Endodermal cell (in vitro differentiated cells): ENCODE measurements at places on chromosomes 13 and 19.

DNA sequence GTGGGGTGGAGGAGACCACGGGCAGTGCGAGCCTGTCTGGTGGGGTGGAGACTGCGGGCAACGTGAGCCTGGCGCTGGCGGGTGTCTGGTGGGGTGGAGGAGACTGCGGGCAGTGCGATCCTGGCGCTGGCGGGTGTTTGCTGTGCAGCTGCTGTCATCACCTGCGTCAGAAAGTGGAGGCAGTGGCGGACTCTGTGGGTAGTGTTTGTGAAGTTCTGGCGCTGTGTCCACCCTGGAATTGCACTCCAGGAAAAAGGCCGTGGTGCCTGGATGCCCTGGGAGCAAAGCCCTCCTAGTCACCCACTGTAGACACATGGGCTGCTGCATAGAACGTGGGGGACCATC, 6.2 kb downstream of the TEX29 start:
- H3K27me3 ChIP-seq = no peaks in the 10 kb centered on the region
- DNase-seq = no peak
- no peak overlapping the region for H3K27ac ChIP-seq

GRCh38 chr13:79044415-79044814, 361.6 kb downstream of the RBM26 start:
- DNase-seq = no peak
- H3K4me1 ChIP-seq = no peaks in the 10 kb centered on the region
- no peaks in the 10 kb centered on the region for H3K27me3 ChIP-seq
- no peaks in the 10 kb centered on the region for H3K36me3 ChIP-seq
- no peak overlapping the region for H3K4me3 ChIP-seq

DNA sequence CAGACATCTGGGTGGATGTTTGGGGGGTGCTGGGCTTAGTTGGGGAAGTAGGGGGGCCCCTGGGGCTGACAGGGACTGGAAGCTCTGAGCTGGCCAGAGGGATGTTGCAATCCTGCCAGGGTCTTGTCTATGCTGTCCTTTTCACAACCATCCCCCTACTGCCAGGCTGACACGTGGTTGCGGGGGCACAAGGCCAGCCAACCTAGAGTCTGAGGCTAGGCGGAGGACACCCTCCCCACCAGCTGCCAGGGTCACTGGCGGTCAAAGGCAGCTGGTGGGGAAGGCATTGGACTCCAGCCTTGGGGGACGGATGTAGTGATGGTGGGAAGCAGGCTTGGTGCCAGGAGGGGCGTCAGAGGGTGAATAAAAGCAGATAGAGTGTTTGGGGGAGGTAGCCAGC, 1.6 kb upstream of the APOC1 start:
- no peak for DNase-seq
- no peak overlapping the region for H3K27ac ChIP-seq
- H3K4me3 ChIP-seq = no peak overlapping the region
- H3K36me3 ChIP-seq = peaks cover 24% of the 10 kb centered on the region

- no peaks in the 10 kb centered on the region for H3K36me3 ChIP-seq
- no peak overlapping the region for H3K27ac ChIP-seq
- H3K4me3 ChIP-seq = peak overlapping the region; percentile 72
- no peaks in the 10 kb centered on the region for H3K4me1 ChIP-seq
Observed at GRCh38 chr19:35557539-35558399, 5.7 kb downstream of the ATP4A start.

- no peaks in the 10 kb centered on the region for H3K4me1 ChIP-seq
- DNase-seq = peak; percentile 88
- H3K36me3 ChIP-seq = peaks cover 56% of the 10 kb centered on the region
- no peaks in the 10 kb centered on the region for H3K27me3 ChIP-seq
- no peak overlapping the region for H3K27ac ChIP-seq
Observed at GRCh38 chr19:49799798-49800376, 13.2 kb downstream of the FUZ start.

DNA sequence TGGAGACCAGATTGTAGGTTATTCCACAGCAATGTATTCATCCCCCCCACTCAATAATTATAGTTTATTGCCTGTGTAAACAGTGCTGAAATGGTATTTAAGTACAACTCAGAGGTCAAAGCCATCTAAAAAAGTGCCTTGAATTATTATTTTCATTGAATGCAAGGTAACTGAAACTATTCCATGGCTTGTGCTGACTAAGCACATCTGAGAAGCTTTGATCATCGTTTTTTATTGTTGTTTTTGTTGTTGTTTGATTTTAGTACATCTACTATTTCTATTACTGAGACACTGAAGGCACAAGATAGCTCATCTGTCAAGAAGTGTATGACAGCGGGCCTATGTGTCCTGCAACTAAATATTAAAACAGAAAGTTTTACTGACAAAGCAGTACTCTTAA, 308.0 kb downstream of the OXGR1 start:
- no peaks in the 10 kb centered on the region for H3K4me1 ChIP-seq
- no peaks in the 10 kb centered on the region for H3K36me3 ChIP-seq
- no peak for DNase-seq
- H3K27ac ChIP-seq = no peak overlapping the region
- H3K4me3 ChIP-seq = no peak overlapping the region

DNA sequence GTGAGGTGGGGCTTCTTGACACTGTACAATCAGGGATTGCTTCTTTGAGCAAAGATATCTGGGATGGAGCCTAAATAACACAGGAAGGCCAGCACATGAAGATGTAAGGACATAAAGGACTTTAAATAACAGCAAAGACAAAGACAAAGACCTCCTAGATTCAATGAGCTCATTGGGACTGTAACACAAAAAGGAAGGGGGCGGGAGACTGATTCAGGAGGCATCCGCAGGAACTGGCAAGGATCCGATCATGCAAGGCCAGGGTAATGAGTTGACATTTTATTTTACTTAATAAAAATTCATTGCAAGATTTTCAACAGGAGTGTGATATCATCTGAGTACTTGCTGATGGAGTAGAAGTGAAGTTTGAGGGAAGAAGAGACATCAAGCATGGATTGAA, 121.5 kb downstream of the LHFPL6 start:
- no peaks in the 10 kb centered on the region for H3K27me3 ChIP-seq
- H3K4me1 ChIP-seq = peaks cover 11% of the 10 kb centered on the region
- no peak for DNase-seq
- H3K27ac ChIP-seq = no peak overlapping the region
- no peak overlapping the region for H3K4me3 ChIP-seq

DNA sequence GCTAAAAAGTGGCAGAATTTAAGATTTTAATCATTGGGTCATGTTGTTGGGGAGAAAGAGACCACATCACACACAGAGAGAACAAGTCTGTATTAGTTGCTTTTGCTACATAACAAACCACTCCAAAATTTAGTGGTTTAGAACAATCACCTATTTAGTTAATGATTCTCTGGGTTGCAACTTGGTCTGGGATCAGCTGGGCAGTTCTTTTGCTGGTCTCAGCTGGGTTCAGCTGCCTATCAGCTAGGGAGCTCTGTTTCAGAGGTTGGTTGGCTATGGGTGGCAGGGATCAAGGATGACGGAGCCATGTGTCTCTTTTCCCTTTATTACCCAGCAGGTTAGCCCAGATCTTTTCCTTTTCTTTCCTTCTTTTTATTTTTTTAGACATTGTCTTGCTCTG, 8.9 kb downstream of the PINLYP start:
- no peak overlapping the region for H3K27ac ChIP-seq
- no peak overlapping the region for H3K4me3 ChIP-seq
- no peak for DNase-seq
- no peaks in the 10 kb centered on the region for H3K4me1 ChIP-seq
- H3K36me3 ChIP-seq = peaks cover 22% of the 10 kb centered on the region
- H3K27me3 ChIP-seq = no peaks in the 10 kb centered on the region

DNA sequence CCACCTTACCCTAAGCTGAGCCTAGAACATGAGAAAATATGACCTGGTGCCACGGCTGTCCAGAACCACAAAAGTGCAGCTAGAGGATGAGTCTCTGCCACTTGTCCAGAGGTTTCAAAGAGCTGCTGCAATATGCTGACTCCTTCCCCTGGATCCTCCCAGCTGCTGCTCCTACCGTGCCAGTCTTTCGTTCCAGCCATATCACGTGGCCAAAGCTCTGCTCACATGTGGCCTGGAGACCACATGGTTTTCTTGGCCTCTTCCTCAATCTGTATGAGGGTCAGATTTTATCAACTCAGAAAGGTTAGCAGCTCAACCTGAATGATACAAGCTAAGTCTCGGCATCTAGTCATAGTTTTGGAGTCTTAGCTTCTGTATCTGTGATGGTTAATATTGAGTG, 3.2 kb upstream of the SACS start:
- H3K27me3 ChIP-seq = no peaks in the 10 kb centered on the region
- no peak for DNase-seq
- no peaks in the 10 kb centered on the region for H3K36me3 ChIP-seq

- no peak overlapping the region for H3K27ac ChIP-seq
- H3K4me3 ChIP-seq = peak overlapping the region; percentile 82
- H3K36me3 ChIP-seq = no peaks in the 10 kb centered on the region
- H3K27me3 ChIP-seq = no peaks in the 10 kb centered on the region
- no peaks in the 10 kb centered on the region for H3K4me1 ChIP-seq
Observed at GRCh38 chr19:45668342-45668871, 386 bp downstream of the GIPR start.

DNA sequence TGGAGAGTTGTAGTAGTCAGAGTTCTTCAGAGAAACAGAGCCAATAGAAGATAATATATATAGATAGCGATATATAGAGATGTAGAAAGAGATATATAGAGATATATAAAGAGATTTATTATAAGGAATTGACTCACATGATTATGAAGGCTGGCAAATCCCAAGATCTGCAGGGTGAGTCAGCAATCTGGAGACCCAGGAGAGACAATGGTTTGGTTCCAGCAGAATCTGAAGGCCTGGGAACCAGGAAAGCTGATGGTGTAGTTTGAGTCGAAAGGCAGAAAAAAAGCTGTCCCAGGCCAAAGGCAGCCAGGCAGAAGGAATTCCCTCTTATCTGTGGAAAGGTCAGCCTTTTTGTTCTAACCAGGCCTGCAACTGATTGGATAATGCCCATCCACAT, 194.1 kb downstream of the NUFIP1 start:
- no peak overlapping the region for H3K27ac ChIP-seq
- no peak for DNase-seq
- H3K27me3 ChIP-seq = no peaks in the 10 kb centered on the region
- H3K4me1 ChIP-seq = no peaks in the 10 kb centered on the region

- DNase-seq = no peak
- no peak overlapping the region for H3K27ac ChIP-seq
- H3K4me1 ChIP-seq = no peaks in the 10 kb centered on the region
Observed at GRCh38 chr13:100019780-100020356, 38.3 kb downstream of the ZIC2 start.

- H3K27me3 ChIP-seq = peaks cover 21% of the 10 kb centered on the region
- H3K4me3 ChIP-seq = no peak overlapping the region
- H3K4me1 ChIP-seq = no peaks in the 10 kb centered on the region
- no peak for DNase-seq
- peaks cover 27% of the 10 kb centered on the region for H3K36me3 ChIP-seq
- H3K27ac ChIP-seq = no peak overlapping the region
Observed at GRCh38 chr19:1567848-1568227, 287 bp downstream of the MEX3D start.

- no peaks in the 10 kb centered on the region for H3K4me1 ChIP-seq
- no peak overlapping the region for H3K27ac ChIP-seq
- peak; percentile 22 for DNase-seq
- no peak overlapping the region for H3K4me3 ChIP-seq
Observed at GRCh38 chr19:58579473-58580142, 6.5 kb upstream of the MZF1 start.

DNA sequence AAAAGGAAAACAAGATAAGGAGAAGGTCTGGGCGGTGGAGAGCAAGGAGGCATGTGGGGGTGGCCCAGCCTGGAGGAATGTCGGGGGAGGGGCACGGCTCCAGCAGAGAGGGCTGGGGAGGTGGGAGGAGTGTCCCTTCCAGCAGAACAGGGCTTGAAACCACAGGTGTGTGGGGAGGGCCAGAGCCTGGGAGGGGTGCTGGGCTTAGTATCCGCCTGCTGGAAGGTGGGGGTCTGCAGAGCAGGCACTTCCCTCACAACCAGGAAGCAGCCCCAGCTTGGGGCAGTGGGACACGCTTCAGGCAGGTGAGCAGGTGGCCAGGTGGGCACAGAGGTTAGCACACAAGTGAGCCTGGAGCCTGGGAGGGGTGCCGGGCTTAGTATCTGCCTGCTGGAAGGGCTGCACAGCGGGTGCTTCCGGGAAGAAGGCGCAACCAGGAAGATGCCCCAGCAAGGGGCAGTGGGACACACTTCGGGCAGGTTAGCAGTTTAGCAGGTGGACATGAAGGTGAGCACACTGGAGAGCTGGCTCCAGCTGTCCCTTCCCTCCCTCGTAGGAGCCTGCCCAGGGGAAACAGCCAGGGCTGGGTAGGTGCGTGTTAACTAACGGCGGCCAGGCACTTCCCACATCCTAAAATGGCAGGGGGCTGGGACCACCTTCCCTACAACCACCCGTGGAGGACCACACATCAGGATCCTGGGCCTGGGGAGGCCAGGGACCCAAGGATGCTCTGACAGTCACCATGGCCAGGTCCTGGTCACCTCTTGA, 3.0 kb downstream of the GAS6 start:
- peaks cover 19% of the 10 kb centered on the region for H3K27me3 ChIP-seq
- H3K4me1 ChIP-seq = peaks cover 19% of the 10 kb centered on the region
- no peak overlapping the region for H3K4me3 ChIP-seq
- H3K27ac ChIP-seq = peak overlapping the region; percentile 70
- H3K36me3 ChIP-seq = peaks cover 8% of the 10 kb centered on the region
- DNase-seq = peak; percentile 94

DNA sequence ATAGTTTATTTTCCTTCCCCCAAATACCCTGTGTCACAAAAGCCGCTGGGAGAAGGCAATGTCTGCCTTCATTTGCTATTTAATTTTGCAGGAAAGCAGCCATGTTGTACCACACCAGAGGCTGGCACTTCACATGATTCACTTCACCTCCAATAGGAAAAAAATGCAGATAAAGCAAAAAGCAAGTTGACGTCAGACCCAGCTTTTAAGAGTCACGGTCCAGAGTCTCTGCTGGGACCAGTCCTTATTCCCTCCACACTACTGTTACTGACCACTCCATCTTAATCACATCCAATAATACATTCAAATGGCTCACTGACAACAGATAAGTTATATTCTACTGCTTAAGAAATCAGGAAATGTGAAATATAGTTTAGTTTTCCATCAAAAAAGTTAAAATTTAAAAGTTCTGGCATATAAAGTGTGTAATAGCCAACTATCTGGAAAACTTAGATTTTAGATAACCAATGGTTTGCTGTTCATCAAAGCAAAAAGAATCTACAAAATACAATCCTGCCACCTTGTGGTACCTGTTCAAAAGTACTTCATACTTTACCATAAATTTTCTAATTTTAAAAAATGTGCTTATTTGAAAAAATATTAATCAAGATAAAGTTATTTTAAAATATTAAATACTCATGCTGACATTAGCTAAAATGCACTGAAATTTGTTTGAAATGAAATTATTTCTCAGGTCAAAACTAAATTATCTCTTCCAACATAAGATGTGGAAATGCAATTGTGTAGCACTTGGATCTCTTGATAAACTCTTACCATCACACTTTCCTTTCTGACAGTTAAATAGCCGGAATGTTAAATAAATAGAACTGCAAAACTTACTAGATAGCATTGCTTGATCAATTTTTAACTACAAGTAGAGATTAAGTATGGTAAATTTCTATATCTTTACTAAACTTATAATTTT, 97.3 kb downstream of the SERP2 start:
- H3K36me3 ChIP-seq = no peaks in the 10 kb centered on the region
- no peak overlapping the region for H3K27ac ChIP-seq
- DNase-seq = no peak
- H3K27me3 ChIP-seq = no peaks in the 10 kb centered on the region
- no peaks in the 10 kb centered on the region for H3K4me1 ChIP-seq
